Gastrocnemius medialis (tissue), 4 donors: ENCODE measurements at places on chromosomes 16 and 17.
A peak's percentile ranks its signal among the peaks of the same experiment; 100 is the strongest.

DNA sequence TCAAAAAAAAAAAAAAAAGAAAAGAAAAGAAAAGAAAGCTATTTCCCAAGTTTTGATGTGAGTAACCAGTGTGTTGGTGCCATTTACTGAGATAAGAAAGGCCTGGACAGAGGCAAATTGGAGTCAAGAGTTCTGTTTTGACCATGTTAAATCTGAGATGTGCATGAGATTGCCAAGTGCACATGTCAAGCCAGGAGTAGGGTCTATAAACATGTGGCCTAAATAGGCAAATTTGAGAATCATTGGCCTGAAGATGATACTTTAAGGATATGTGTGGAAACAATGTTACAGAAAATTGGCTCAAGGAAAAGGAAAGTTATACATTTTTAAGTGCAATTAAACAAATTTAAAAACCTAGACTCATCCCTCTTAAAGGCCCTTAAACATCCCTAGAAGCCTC is 15.3 kb upstream of the SMG1 start:
- no peak for DNase-seq

- DNase-seq, result no peak
Observed at GRCh38 chr16:57988929-57989328, 11.5 kb downstream of the ZNF319 start.

GRCh38 chr17:13306310-13306962 is 288.6 kb upstream of the ELAC2 start:
- no peak for DNase-seq

DNA sequence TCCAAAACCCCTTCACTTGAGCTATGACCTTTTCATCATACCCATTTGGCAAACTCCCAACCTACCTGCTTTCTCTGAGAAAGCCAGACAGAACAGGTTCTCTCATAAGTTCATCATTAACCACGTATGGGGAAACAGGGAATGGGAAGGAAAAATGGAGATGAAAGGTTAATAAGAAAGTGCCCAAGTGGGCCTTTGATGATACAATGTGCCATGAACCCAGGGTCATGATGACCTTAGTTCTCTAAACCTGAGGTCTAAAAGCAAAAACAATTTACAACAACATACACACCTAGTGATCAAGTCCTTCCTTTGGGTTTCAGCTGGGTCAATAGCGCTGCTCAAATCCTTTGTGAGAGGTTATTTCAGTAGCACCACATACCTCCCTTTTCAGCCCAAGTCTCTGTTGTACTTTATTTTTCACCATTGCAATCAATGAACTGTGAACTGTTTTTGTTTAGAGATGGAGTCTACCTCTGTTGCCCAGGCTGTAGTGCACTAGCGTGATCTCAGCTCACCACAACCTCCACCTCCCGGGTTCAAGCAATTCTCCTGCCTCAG is 14.5 kb upstream of the RANGRF start:
- DNase-seq, result no peak

GRCh38 chr17:62892870-62893338 is 73.1 kb upstream of the TANC2 start:
- DNase-seq, result peak; percentile 12

DNA sequence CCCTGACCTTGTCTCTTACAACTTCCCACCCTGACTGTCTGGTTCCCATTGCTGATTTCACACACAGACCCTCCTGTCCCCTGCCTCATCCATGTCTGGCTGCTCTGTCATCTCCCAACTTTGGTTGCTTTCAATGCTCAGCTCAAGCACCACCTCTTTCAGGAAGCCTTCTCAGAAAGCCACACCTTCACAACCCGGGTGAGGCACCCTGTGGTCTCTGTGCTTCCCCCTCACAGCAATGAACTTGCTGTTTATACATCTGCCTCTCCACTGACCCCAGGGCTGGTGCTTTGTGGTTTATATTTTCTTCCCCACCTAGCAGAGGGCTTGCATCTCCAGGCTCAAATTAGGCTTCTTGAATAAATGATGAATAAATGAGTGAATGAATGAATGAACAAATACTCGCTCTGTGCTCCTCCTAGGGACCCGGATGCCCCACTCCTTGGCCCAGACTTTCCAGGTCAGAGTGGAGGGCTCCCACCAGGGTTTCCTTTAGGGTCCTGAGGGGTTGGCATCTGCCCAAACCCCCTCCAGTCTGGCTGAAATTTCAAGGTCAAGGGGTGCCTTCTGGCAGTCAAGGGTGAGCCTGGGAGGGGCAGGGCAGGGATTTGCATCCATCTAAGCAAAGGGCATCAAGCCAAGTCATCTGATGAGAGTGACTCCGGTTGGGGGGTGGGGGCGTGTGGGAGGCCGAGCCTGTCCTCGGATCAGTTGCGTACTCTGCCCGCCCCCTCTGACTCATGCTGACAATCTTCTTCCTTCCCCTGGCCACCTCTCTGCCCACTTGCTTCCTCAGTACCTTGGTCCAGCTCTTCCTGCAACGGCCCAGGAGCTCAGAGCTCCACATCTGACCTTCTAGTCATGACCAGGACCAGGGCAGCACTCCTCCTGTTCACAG is at the start of gene ITGAX:
Gene ITGAX, plus strand, starts transcription at position 783 of the 898 bp plus-strand sequence. Its CDS starts 79 bp downstream, at position 862.
- DNase-seq, result peak; percentile 40

GRCh38 chr17:66135219-66135618 is 56.7 kb downstream of the CEP112 start:
- no peak for DNase-seq
